Lung (tissue), 17 donors: ENCODE measurements at places on chromosomes 16 and 17. TPM values are rescaled to one million over a fixed set of nuclear protein-coding genes. Genes with fewer than 3 reads are reported as not detected.

GRCh38 chr17:16287563-16288027 lies 65.7 kb downstream of the CENPV start:
- peak; percentile 70 for DNase-seq

DNA sequence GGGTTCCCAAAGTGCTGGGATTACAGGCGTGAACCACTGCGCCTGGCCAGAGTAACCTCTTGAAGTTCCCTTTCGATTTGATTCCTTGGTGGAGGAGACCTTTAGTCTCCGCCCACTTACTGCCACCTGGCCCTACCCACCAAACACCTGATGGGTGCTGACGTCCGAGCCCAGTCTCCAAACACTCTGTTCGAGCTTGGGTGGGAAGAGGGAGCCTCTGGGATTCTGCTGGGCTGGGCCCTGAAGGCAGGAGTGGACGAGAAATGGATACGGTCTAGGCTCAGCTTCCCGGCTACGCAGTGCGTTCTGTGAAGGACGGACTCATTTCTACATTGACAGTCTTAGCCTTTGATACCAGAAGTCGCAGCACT lies 870 bp upstream of the ITGA3 start:
- peak; percentile 64 for DNase-seq

- no peak for DNase-seq
These were observed 212.2 kb upstream of the ZNF469 start for GRCh38 chr16:88170528-88170991.

CDRT15 gene
- total RNA-seq = not detected

KCNJ12 gene
- 3.4 TPM for total RNA-seq
